ENCODE measurements at places on chromosomes 16 and 17. TPM values are rescaled to one million over a fixed set of nuclear protein-coding genes. Genes with fewer than 3 reads are reported as not detected.

NOTUM gene
- 0.33 TPM for total RNA-seq

CLDN6 gene
- total RNA-seq = 0.44 TPM

NUTF2 gene
- total RNA-seq = 250 TPM

GALK1 gene
- total RNA-seq = 88.1 TPM

SALL1 gene
- 0.29 TPM for total RNA-seq

ARL5C gene
- total RNA-seq = not detected

LGALS9 gene
- 1.2 TPM for total RNA-seq

TMIGD1 gene
- not detected for total RNA-seq

GDPD1 gene
- 0.37 TPM for total RNA-seq

C16orf54 gene
- total RNA-seq = not detected

SLC6A2 gene
- total RNA-seq = 0.05 TPM

TOX3 gene
- total RNA-seq = 0.29 TPM

SSTR5 gene
- 0.51 TPM for total RNA-seq

SDK2 gene
- total RNA-seq = 1.7 TPM

CD300H gene
- total RNA-seq = not detected

SPOP gene
- total RNA-seq = 40.5 TPM

CD300LD gene
- total RNA-seq = not detected

SPATA22 gene
- not detected for total RNA-seq

HCRT gene
- total RNA-seq = not detected

GNGT2 gene
- total RNA-seq = 0.71 TPM

CIAPIN1 gene
- total RNA-seq = 96.2 TPM

CALB2 gene
- 5.1 TPM for total RNA-seq

EVPLL gene
- not detected for total RNA-seq

All from A549 treated with AZD2906 at 1 μM for 4 hours (cell line).